ENCODE measurements at places on chromosomes 4 and X.

DNA sequence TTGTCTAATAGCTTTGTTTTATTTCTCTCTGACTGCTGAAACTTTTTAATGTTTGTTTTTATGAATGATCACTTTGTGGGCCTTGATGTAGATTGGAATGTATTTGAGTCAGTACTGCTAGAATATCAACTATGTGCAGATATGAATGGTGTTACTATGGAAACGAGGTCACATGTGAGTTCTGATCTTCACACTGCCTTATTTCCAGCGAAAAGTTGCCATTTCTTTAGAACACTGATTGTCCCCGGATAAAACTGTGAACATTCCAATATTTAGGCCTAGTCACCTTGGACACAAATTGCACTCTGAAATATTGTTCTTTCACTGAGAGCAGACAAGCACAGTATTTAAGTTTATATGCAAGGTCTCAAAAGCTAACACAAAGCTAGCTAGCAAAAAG lies 27.2 kb upstream of the MAGED1 start:
- DNase-seq: no peak

- no peak for DNase-seq
Observed at GRCh38 chr4:101321481-101322042, 25.8 kb downstream of the PPP3CA start.

- DNase-seq: peak; percentile 43
Observed at GRCh38 chrX:136767104-136767941, 13.4 kb downstream of the ARHGEF6 start.

DNA sequence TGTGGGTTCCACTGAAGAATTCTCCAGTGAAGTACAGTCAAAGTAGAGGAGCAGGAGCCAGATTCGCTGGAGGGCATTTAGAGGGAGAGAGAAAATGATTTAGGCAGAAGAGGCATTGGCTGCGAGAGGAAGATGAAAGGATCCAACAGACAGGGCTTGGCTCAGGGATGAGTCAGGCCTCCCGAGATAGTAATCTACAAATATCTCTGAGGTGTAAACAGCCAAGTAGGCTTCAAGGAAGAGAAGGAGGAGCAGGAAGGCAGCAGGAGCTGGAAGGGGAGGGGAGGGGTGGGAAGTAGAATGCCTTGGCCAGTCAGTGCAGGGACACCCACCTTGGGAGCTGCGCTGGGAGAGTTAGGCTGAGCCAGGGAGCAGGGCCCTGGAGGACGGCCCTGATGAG lies 55.5 kb downstream of the PJA1 start:
- no peak for DNase-seq

GRCh38 chrX:17046478-17047097 lies 100.1 kb downstream of the REPS2 start:
- DNase-seq: peak; percentile 33

DNA sequence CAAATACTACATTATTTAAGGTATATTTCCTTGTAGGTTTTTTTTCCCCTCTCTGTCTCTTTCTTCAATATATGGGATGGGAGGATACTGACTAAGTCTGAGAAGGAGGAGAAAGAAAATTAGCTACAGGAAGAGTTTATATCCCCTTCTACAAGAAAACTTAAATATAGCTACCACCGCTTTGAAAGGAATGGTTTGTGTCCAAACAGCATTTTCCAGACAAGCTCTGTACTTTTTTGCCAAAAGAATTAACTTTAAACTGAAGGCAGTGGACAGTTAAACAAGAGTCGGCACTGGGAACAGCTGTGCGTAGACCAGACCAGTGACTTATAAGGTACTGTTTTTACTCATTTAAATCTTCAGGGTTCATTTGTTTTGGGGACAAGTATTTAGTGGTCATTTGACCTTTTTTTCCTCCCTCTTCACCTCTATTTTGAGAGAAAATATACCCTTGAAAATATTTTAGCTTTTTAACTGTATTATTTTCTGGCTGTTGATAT lies 303.7 kb downstream of the ARHGAP24 start:
- no peak for DNase-seq

DNA sequence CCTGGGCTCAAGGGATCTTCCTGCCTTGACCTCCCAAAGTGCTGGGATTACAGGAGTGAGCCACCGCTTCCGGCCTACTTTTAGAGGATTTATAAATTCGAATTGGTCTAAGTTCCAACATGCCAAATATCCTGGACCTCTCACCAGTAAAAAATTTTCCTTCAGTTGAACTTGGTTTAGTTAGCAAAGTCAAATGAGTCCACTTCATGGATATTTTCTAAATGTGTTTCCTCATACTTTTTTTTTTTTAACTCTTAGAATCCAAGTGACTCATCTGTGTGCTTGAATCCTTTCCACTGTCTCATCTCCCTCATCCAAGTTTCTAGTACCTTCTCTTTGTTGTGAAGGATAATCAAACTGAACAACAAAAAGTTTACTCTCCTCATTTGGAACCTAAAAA lies 49.7 kb downstream of the RBM47 start:
- DNase-seq: no peak

- DNase-seq: no peak
Observed at GRCh38 chr4:185016946-185017758, 1.1 kb upstream of the HELT start.

GRCh38 chr4:10554121-10554520 lies 96.9 kb upstream of the ZNF518B start:
- no peak for DNase-seq

All from CD4-positive, alpha-beta T cell treated with Interleukin-21 for 1 hour (primary cell).